ENCODE measurements at places on chromosomes 12 and 14.
A peak's percentile ranks its signal among the peaks of the same experiment; 100 is the strongest.

- no peak for DNase-seq
These were observed 24.1 kb downstream of the NUP37 start for GRCh38 chr12:102095677-102096263.

DNA sequence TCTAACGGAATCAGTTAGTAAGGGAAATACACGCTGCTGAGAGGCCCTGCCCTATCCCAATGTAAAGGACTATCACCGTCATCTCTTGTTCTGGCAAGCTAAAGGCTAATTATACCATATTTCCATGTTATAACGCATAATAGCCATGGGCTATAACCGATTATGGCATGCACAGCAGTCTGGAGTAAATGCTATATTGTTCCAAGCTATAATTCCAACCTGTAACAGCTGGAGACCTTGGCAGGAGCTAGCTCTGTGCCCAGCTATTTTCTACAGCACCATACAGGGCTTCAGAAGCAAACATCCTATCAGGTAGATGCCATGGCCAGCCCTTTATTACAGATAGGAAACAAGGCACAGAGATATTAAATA lies 26.3 kb downstream of the SYNE3 start:
- DNase-seq = no peak

- no peak for DNase-seq
These were observed 745 bp upstream of the ADCY4 start for GRCh38 chr14:24335461-24336171.

GRCh38 chr12:9039397-9039977 lies 50.1 kb downstream of the KLRG1 start:
- DNase-seq = no peak

DNA sequence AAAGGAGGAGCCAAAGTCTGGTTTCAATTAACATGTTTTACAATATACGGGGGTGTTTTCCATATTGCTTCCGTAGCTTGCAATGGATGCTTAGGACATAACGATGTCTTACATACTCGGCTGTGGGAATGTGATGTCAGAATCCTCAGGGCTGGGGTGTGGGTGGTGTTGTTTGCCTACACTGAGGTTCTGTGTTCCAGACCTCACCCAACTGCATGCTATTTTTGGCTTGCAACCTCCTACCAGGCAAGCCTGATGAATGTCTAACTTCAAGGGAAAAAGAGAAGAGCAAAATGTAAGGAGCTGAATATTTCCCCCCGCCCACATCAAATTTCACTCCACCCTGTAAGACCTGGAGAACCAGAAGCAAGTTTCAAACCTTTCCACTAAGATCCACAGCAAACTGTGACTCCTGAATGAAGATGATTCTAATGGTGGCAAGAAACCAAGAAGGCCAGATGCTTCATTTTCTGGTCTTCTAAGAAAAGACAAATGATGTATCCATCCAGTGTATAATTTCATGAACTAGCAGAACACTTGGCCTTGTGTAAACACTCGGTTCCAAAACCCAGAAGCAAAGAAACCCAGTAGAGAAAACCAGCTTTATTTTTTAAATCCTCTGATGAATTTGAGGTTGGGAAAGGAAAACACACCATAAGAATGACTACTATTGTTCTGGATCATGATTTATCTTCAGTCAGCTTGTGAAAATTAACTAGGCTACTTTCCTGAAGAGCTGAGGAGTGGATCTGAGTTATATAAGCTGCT lies 227.9 kb downstream of the DACT1 start:
- no peak for DNase-seq

DNA sequence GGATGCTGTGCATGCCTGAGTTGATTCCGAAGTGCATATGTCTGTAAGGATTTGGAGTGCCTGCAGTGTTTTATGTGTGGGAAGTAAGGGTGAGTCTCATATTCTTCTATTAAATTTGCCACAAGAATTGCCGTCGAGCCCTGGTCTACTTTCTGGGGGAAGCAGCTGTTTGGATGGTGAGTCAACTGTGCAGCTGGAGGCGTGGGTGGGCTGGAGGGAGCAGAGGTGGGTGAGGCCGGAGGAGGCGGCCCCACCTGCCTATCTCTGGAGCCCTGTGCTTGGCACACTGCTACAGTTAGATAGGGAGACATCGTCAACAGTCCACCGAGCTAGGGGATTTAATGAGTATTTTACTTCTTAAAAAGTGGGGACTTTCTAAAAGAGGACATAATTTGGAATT lies 9.7 kb downstream of the GLRX5 start:
- DNase-seq = no peak

GRCh38 chr12:49552899-49553298 lies 14.1 kb downstream of the KCNH3 start:
- no peak for DNase-seq

DNA sequence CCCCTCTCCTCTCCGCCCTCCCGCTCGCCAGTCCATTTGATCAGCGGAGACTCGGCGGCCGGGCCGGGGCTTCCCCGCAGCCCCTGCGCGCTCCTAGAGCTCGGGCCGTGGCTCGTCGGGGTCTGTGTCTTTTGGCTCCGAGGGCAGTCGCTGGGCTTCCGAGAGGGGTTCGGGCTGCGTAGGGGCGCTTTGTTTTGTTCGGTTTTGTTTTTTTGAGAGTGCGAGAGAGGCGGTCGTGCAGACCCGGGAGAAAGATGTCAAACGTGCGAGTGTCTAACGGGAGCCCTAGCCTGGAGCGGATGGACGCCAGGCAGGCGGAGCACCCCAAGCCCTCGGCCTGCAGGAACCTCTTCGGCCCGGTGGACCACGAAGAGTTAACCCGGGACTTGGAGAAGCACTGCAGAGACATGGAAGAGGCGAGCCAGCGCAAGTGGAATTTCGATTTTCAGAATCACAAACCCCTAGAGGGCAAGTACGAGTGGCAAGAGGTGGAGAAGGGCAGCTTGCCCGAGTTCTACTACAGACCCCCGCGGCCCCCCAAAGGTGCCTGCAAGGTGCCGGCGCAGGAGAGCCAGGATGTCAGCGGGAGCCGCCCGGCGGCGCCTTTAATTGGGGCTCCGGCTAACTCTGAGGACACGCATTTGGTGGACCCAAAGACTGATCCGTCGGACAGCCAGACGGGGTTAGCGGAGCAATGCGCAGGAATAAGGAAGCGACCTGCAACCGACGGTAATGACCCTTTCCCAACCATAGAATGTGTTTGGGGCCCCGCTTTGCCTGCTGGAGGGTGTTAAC lies 615 bp downstream of the CDKN1B start:
- DNase-seq = peak; percentile 67

- no peak for DNase-seq
These were observed 132.8 kb upstream of the CPSF6 start for GRCh38 chr12:69106482-69107118.

DNA sequence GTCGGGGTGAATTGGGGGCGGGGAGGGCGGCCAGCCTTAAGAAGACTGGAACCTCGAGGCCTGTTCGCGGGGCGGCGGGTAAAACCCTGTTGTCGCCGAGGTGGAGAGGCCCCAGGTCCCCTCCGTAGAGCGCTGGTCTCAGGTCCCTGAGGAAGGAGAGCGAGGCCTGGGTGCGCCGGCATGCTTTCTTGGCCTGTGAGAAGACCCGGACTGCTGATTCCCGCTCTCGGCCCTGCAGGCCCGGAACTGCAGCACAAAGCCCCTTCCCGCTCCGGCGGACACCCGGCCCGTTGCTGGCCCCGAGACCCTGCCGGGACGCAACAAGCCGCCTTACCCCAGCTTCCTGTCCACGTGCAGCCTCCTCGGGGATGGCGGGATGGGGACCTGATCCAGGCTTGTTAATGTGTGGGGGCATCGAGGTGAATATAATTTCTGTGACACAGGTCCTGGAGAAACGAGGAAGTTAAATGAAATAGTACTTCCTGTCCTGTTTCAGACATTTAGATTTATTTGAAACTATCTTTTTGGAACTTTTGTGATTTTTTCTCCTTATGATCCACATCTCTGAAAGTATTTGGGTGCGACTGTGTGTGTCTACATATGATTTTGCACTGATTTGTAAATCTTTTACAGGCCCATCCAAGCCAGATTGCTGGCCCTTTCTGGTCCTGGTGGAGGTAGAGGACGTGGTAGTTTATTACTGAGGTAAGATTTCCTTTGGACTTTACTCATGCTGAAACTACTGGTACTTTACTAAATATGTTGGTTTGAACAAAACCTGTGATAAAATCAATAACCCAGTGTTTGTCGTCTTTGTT lies 600 bp downstream of the PNN start:
- no peak for DNase-seq

DNA sequence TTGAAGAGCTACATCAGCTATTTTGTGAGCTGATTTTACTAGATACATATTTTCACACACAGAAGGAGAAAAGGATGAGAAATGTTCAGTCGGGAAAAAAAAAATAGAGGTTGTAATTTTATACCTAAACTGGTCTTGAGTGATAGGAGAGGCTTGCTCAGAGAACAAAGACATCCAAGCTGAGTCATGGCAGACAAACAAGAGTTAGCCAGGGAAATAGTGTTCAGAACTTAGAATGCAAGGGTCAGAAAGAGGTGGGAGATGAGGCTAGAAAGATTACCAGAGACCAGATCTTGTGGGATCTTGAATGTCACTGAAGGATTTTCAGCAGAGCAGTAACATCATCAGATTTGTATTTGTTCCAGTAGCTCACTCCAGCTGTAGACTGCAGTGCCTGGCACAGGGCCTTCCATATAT lies 121.9 kb upstream of the ATF1 start:
- DNase-seq = no peak

DNA sequence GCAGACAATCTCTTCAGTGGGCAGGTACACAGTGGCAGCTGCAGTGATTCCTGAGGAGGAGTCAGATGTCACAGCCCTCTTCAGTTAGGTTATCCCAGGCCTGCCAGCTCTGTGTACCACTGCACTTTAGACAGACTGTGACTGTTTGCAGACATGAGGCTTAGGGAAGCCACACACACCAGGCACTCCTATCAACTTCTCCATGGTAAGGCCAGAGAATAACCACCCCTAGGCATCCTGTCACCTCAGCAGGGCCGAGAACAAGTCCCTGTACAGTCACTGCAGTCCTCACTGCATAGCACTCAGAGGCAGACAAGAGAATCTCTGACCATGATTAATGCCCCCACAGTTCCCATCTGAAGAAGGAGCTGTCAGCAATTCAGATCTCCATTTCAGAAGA lies 296.5 kb downstream of the GALC start:
- no peak for DNase-seq

DNA sequence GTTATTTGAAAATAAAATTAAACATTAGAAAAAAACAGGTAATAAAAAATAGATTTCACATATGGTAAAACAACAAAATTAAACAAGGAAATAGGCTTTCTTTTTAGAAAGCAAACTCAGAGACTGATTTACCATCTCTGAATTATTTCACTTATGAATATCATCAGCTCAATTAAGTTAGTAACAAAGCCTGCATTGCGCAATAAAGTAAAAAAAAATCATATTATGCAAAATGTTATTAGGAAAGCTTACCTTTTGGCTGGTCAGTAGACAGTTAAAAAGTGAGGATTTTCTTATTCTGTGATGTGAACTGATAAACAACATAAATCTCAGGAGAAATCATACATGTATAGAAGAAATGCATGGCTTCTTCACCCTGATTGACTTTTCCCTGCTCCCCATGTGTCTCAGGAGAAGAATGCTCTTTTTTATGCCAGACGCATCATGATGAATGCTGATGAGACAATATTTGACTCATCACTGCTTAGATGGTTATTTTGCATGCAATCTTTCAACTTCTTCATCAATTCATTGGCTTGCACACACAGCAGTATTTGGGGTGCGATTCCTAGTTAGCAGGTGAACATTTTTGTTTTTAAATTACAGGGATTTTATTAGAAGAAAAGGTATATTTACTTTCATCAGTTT lies 124.5 kb upstream of the USP15 start:
- DNase-seq = no peak

- DNase-seq = no peak
These were observed 32.8 kb upstream of the LUM start for GRCh38 chr12:91144053-91144452.

DNA sequence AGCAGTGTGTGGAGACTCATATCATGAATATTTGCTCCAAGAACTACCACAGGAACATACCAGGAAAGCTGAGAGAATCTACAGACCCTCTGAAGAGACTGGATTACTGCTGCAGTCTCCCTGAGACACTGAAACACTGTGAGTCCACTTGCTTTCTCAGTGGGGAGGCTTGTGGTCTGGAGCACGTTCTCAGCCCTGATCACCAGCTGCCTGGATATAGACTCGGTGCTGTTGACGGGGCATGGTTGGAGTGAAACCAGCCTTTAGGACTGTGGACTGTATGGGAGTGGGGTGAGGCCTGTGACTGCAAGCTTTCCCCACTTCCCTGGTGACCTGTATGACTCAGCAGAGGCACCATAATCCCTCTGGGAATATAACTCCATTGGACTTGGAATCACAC lies 525.8 kb upstream of the FBXO33 start:
- no peak for DNase-seq

DNA sequence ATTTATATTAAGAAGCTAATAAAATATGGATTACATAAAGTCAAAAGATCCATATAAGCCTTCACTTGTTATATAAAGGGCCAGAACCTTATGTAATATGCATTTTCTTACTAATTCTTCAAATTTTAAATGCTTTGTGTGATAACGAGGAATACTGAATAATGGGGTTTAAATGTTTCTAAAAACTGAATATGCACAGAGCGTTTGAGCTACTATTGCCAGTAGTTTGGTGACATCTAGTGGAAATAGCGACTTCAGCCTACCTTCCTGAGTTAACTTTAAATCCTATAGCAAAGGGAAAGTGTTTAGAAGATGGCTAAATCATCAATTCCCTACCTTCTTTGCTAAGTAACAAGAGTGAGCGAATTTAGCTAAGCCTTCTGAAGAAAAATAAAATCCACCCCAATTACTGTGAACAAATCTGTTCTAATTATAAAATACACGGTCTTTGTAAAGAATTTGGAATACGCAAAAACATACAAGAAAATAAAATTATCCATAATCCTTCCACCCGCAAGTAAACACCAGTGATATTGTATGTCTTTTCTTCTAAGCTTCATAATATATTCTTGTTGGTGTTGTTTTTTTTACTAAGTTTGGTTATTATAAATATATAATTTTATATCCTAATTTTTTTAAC lies 115.5 kb upstream of the G2E3 start:
- no peak for DNase-seq

DNA sequence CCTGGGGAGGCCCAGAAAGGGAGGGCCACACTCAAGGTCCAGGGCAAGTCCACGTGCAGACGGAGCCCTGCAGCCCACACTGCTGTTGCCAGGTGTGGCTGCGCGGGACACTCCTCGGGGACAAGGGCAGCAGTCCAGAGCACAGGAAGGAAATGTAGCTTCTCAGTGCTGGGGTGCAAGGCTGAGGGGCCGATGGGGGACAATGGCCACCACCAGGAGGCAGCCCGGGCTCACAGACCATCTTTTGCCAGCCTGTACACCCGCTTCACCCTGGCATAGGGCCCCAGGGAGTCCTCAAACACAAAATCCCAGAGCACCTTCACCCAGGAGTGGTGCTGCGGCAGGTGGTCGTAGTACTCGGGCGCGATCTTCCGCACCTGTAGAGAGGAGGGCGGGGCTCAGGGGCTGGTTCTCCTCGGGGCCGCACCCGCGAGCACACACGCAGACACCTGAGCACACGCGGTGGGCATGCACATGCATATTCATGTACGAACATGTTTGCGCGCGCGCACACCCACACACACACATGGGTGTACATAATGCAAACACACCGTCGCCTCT lies 12.8 kb downstream of the DEGS2 start:
- peak; percentile 56 for DNase-seq

GRCh38 chr14:73696466-73697400 lies 17.5 kb downstream of the PNMA1 start:
- DNase-seq = no peak
